ENCODE measurements at places on chromosomes 12 and 14.

- no peak for DNase-seq
Observed at GRCh38 chr12:124028555-124028925, 55.5 kb downstream of the ZNF664 start.

- no peak for DNase-seq
Observed at GRCh38 chr12:468671-469389, 9.1 kb downstream of the B4GALNT3 start.

- no peak for DNase-seq
Observed at GRCh38 chr12:81263072-81263471, 185.2 kb downstream of the ACSS3 start.

DNA sequence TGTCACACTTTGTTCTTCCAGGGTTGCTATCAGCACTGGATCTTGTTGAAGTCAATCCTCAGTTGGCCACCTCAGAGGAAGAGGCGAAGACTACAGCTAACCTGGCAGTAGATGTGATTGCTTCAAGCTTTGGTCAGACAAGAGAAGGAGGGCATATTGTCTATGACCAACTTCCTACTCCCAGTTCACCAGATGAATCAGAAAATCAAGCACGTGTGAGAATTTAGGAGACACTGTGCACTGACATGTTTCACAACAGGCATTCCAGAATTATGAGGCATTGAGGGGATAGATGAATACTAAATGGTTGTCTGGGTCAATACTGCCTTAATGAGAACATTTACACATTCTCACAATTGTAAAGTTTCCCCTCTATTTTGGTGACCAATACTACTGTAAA lies 23.7 kb downstream of the VTI1B start:
- no peak for DNase-seq

- DNase-seq: peak; percentile 63
Observed at GRCh38 chr12:54015018-54015931, 6.5 kb downstream of the HOXC8 start.

DNA sequence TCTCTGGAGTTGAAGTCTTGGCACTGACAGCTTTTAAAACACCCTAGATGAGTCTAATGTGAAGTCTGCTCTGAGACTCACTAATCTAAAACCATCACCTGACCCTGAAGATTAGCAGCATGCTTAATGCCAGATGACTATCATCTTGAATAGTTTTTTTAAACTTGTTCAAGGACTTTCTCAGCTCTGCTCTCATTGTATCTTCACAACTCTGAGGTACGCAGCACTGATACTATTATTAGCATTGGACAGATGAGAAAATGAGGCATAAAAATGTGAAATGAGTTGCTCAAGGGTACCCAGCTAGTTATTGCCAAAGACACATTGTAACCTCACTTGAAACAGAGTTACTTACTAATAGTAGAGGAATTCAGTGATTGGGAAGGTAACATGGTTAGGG lies 4.8 kb downstream of the SLC38A1 start:
- DNase-seq: no peak

GRCh38 chr12:11578461-11578993 lies 70.9 kb upstream of the ETV6 start:
- DNase-seq: no peak

GRCh38 chr12:108313241-108313605 lies 25.9 kb downstream of the CMKLR1 start:
- DNase-seq: no peak

DNA sequence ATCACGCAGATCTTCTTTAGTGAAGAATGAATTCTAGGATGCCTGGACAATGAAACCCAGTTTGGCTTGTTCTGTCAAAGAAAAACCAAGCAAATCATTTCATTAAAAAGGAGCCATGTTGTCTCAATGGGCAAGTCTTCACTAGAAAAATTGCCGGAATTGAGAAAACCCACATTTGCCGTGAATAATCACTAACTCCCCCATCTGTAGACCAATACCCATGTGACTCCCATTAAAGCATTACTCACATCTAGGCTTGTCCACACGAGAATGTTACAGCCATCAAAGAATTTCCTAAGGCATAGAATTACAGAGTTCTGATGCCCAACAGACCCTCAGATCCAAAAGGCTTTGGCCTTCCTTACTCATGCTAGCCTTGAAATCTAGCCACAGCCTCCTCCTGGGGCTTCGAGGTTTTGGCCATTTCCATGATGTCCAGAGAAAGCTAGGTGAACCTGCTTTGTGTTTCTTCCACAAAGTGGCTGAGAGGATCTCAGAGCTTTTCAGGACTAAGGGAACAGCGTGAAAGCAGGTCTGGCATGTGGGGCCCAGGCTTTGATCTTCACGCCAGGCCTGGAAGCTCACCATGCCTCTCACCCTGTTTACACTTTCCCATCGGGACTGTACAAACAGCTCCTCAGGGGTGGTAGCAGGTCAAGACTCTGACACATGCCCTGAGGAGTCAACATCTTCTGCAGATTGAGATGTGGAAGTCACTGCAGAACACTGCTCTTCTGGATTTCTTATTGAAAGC lies 12.1 kb downstream of the SLC7A8 start:
- no peak for DNase-seq

GRCh38 chr14:33127531-33127930 lies 188.9 kb downstream of the NPAS3 start:
- DNase-seq: no peak

DNA sequence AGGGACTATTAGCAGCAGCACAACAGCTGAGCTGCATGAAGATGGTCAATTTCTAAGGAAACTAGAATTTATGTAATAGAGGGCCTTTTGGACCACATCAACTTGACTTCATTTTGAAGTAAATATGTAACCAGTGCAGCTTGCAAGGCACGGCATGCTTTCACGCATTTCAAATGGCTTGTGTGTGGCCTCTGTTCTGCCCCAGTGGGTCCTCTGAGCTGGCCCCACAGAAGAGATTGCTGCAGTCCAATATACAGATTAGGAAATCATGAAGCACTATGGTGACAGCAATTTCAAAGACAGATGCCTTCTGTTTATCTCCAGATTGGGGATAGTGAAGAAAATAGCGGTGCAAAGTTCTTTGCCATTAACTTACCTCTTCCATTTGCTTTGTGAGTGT lies 101.4 kb downstream of the PDZRN4 start:
- DNase-seq: no peak

- DNase-seq: peak; percentile 64
Observed at GRCh38 chr12:63802012-63802608, 22.4 kb downstream of the RXYLT1 start.

DNA sequence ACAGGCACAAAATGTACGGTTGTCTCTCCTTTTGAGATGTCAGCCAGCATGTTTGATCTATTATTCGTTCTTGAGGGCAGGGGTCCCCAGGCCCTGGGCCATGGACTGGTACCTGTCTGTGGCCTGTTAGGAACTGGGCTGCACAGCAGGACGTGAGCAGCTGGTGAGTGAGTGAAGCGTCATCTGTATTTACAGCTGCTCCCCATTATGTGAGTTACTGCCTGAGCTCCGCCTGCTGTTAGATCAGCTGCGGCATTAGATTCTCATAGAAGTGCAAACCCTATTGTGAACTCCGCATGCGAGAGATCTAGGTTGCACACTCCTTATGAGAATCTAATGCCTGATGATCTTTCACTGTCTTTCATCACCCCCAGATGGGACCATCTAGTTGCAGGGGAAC lies 41.4 kb upstream of the SCN8A start:
- DNase-seq: peak; percentile 65

DNA sequence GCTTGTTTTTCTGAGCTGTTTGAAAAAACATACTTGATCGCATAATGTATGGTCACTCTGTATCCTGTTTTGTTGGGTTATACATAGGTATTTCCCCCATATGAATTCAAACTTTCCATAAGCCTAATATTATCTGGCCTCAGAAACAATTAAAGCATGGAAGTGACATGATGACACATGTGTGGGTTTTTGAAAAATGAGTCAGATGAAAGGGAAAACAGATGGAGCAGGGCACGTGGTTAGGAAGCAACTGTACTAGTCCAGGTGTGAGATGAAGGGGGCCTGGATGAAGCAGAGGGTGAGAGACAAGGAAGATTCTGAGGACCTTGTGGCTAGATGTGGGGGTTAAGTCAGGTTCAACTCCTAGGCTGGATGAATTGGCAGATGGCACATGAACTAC lies 92.7 kb upstream of the DNM1L start:
- DNase-seq: peak; percentile 34

- peak; percentile 41 for DNase-seq
Observed at GRCh38 chr12:25257590-25258324, 7.0 kb upstream of the KRAS start.

DNA sequence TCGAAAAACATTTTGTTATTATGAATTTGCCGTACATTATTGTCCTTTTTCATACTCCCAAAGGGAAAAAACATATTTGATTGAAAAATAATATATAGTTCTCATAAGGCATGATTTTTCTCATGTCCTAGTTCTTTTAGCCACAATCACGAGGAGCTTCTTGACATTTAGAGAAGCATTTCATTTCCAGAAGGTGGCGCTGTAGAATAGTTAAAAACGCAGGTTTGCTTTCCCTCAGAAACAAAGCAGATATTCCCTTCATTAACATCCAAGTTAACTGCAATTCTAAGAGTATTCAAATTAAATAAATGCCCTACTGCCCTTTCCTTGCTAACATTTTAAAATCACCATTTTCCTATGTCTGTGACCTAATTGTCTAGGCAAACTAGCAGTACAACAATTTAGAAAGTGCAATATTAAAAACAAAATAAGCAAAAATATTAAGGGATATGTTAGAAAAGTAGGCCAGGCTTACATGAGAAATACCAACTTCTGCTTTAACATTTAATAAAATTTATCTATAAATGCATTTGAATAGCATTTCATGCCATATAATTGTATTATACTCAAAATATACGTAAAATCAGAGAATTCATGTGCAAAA lies 10.9 kb upstream of the PIK3C2G start:
- DNase-seq: peak; percentile 91

DNA sequence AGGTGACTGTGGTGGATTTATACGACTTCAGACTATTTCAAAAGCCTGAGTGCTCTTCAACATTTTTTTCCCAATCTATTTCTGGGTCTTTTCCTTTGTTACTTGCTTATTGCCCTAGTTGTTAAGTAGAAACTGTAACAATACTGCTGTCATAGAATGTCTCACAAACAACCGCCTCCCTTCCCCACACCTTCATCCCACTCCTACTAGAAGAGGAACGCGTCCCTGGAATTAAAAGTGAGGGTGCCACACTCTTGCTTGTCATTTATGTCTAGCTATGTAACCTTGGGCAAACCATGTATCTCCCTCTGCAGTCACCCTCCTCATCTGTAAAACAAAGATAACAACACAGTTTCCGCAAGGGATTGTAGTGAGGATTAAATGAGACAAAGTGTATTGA lies 8.6 kb downstream of the BRAP start:
- DNase-seq: no peak

DNA sequence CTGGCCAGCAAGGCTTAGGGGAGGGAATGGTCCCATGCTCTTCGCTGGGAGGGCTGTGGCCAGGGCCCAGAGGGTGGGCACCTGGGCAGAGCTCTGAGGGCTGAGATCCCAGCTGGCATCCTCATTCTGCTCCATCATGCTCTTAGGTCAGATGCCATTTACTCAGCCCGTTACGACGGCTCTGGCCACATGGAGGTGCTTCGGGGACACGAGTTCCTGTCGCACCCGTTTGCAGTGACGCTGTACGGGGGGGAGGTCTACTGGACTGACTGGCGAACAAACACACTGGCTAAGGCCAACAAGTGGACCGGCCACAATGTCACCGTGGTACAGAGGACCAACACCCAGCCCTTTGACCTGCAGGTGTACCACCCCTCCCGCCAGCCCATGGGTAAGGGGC lies 30.8 kb upstream of the LRP1-AS start:
- DNase-seq: no peak

DNA sequence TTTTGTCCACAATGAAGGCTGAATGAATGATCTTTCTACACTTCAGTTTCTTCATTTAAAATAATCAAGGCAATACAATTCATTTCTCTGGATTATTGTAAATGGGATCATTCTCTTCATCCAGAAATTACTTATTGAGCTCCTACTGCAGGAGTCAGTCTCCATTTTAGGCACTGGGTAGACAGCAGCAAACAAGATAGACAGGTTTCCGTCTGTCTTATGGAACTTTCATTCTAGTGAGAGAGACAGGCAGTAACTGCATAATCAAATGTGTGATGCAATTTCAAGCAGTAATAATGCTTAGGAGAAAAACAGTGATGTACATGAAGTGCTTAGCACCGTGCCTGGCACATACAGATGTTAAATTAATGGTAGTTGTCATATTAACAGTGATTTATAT lies 118.9 kb downstream of the SUDS3 start:
- DNase-seq: no peak

GRCh38 chr12:28830491-28830890 lies 318.6 kb upstream of the FAR2 start:
- no peak for DNase-seq

- DNase-seq: no peak
Observed at GRCh38 chr12:118611770-118612169, 235.4 kb downstream of the SUDS3 start.

GRCh38 chr12:71760471-71760870 lies 5.8 kb downstream of the RAB21 start:
- no peak for DNase-seq

DNA sequence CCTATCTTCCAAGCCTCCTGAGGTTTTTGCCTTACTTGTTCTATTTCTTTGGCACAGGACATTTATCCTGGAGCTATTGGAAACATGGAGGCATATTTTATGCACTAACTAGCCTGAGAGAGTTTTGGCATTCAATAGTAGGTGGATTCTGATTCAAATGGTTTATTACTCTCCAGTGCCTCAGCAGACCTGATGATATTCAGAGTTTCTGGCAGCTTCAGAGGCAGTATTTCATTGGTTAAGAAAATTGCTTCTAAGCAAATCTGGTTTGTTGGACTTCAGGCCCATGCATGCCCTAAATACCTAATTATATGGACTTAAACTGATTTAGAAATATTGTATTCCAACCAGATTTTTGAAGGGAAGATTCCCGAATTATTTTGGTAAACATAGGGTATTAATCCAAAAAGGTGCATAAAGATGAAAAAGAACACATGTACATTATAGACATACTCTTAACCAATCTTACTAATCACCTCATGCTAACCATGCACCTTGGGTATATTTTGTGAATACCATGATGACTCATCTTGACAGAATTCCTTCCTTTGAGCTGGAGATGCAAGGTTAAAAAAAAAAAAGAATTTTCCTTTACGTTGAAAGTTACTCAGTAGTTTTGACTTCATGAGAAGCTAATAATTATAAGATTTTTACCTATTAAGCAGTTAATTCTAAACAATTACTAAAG lies 44.3 kb upstream of the KTN1 start:
- no peak for DNase-seq

- DNase-seq: no peak
Observed at GRCh38 chr12:94284859-94285258, 136.5 kb downstream of the PLXNC1 start.

Measured in eye (tissue), 1 donor.